Purkinje cell (primary cell): ENCODE measurements at places on chromosomes 12 and 14. TPM values are rescaled to one million over a fixed set of nuclear protein-coding genes. Genes with fewer than 3 reads are reported as not detected.

Gene NANOG
- 0.09 TPM in 1 of 2 replicates, not detected in the other for polyA plus RNA-seq

Gene CPNE8
- polyA plus RNA-seq = 207 and 222 TPM in 2 replicates

Gene HOXC6
- polyA plus RNA-seq = not detected in 2 replicates

Gene NKX2-8
- polyA plus RNA-seq = not detected in 2 replicates

Gene ANO2
- polyA plus RNA-seq = not detected in 2 replicates

Gene OAS2
- 0.34 TPM in 1 of 2 replicates, not detected in the other for polyA plus RNA-seq
